Lung (tissue), 17 donors: ENCODE measurements at places on chromosomes 6 and 20. TPM values are rescaled to one million over a fixed set of nuclear protein-coding genes. Genes with fewer than 3 reads are reported as not detected.

DNA sequence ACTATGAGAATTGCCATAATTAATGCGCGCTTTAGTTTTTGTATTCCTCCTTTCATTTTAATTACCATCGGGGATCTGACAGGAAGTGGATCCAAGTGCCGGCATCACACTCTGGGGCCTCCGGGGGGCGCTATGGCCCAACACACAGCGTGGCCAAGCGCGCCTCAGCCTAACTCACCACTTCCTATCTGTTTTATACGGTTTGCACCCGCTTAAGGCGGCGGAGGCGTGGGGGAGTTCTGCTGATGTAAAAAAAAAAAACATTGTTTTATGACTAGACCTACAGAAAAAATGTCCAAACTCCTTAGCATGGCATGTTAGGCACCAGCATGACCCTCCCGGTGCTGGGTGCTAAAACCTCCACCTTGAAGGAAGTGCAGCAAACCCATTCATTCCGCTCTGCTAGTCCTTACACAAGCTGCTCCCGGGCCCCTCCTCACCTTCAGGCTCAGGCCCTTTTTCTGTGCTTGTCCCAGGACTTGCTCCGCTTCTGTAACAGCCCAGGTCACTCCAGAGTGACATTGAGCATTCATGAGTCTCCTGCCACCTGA, 4.5 kb upstream of the EBF4 start:
- no peak overlapping the region for H3K4me3 ChIP-seq
- no peaks in the 10 kb centered on the region for H3K4me1 ChIP-seq
- no peaks in the 10 kb centered on the region for H3K36me3 ChIP-seq
- no peak overlapping the region for H3K27ac ChIP-seq

DNA sequence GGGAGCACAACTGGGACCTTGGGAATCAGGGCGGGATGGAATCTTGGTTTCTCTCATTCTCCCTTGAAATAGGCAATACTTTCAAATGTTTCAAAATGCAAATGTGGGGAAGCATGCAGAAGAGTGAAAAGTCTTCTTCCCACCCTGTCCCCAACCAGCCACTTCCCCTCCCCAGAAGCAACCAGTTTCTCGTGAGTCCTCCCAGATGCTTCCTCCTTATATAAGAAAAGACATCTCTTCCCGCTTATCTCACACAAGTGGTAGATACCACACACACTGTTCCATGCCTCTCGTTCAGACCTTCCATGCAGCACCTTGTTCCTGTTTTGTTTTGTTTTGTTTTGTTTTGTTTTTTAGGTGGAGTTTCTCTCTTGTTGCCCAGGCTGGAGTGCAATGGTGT, 25.1 kb downstream of the HCK start:
- no peak overlapping the region for H3K27ac ChIP-seq
- peaks cover 3% of the 10 kb centered on the region for H3K27me3 ChIP-seq
- no peak overlapping the region for H3K4me3 ChIP-seq

The KDM1B gene
- 24.9 TPM for total RNA-seq

The FOXS1 gene
- 2.7 TPM for total RNA-seq

DNA sequence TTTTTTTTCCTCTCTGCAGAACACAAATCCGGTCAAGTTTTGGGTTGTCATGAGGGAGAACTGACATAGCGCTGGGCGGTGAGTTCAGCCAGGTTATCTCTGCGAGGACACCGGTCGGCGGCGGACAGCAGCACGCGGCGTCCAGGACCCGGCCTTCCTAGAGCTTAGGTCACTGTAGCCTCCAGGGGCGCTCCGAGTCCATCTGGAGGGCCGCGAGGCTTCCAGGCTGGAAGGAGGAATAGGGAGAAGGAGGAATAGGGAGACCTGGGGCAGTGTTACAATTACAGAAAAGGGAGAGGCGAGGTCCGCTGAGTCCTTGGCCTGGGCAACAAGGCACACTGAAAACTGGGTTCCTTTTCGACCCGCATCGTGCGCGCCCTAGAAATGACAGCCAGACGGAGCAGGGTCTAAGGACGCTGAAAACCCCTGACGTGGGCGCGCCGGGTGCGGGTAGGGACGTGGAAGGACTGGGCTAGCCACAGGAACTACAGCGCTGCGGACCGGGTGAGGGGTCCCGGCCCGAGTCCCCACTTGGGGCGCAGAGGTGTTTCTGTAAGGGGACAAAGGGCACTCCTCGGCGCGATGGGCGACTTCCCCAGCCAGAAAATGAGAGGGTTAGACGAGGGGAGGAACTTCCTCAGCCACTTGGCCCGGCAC, 536 bp upstream of the FNDC1 start:
- no peaks in the 10 kb centered on the region for H3K4me1 ChIP-seq
- no peak overlapping the region for H3K27ac ChIP-seq
- peak; percentile 53 for DNase-seq
- no peak overlapping the region for H3K4me3 ChIP-seq
- no peaks in the 10 kb centered on the region for H3K36me3 ChIP-seq

- no peak overlapping the region for H3K4me3 ChIP-seq
- no peak for DNase-seq
- H3K4me1 ChIP-seq = no peaks in the 10 kb centered on the region
- no peaks in the 10 kb centered on the region for H3K36me3 ChIP-seq
Measured at GRCh38 chr20:25341716-25342680, 48.6 kb downstream of the ABHD12 start.

- no peaks in the 10 kb centered on the region for H3K27me3 ChIP-seq
- peaks cover 60% of the 10 kb centered on the region for H3K4me1 ChIP-seq
- H3K27ac ChIP-seq = peak overlapping the region; percentile 18
- H3K4me3 ChIP-seq = no peak overlapping the region
Measured at GRCh38 chr20:17825960-17826843, 126.4 kb downstream of the BANF2 start.

DNA sequence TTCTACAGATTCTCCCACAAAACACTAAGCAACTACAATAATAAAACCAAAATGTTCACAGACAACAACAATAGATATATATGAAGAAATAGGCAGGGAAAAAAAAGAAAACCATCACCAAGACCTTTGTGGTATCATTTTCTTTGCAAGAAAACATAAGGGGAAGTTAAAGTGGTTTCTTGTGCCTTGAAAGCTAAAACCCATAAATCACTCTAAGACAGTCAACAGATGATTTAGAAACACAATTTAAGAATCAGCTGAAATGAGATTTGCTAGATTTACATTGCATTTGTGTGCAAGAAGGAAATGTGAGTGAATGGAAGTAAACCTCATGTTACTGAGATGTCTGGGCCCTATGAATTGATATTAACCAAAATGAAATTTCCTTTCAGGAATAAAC, 1265.4 kb upstream of the GJE1 start:
- no peaks in the 10 kb centered on the region for H3K4me1 ChIP-seq
- H3K36me3 ChIP-seq = no peaks in the 10 kb centered on the region
- no peaks in the 10 kb centered on the region for H3K27me3 ChIP-seq
- no peak overlapping the region for H3K4me3 ChIP-seq
- DNase-seq = no peak

The CGA gene
- not detected for total RNA-seq
